ENCODE measurements at places on chromosomes 12 and 14.

DNA sequence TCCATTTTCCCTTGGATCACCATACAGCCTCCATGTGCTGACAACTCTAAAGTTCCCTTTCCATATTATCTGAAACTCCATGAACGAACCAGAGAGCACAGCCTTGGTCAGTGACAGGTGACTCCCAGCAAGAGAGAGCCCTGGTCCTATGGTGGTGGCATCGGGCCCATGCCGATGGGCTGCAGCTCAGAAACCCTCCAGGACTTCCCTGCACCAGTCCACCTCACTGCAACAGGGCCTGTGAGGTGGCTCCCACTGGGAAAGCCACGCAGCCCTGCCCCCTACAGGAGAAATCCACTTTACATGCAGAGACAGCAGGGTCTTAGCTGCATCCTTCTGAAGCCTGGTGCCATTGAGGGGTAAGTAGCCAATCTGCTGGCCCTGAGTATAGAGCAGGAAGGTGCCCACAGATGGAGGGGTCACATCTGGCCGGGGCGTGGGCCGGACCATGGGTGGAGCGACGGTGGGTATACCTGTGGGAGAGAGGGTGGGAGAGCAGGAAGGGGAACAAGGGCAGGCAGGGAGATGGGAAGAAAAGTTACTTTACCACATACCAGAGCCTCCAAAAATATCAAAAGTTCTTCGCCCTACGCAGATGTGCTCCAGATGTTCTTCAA, 24.7 kb downstream of the RTRAF start:
- no peak for DNase-seq

DNA sequence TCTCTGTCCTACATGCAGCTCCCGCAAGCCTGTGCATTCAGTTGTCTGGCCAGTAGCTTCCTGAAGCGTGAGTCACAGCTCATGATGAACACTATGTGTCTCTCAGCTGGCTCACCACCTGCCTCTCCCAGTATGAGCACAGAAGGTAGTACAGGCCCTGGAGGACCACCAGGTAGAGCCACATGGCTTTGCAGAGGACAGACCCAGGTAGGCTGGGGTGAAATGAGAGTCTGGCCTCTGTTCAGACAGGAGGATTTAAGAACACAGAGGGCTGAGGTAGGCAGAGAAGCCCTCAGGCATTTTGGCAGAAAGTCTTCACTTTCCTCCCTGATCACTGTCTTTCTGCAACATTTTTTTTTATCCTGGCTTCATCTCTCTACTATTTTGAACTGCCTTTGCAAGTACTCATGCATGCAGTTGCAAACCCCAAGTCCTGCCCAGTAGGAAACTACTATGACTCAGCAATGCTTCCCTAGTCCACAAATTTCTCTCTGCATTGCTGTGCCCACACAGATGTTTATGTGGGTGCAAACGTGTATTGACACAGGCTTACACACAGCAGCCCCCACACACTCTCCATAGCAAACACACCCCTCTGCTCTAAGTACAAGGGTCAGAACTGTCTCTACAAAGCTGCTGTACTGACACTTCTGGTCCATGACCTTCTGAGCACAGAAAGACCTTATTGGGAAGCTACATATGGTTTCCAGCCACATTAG, 7.2 kb upstream of the SDR9C7 start:
- DNase-seq: no peak

DNA sequence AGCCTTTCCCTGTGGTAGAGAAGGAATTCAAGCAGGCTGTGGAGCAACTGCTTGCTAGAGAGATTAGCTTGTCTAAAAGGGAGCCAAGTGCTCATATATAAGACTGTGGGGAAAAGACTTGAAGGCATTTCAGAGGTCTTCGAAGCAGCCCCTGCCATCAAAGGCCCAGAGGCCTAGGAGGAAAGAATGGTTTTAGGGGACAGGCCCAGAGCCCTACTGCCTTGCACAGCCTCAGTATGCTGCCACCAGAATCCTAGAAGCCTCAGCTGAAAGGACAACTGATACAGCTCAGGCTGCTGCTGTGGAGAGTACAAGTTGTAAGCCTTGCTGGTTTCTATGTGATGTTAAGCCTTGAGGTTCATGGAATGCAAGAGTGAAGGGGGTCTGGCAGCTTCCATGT, 109.9 kb downstream of the DERA start:
- no peak for DNase-seq

DNA sequence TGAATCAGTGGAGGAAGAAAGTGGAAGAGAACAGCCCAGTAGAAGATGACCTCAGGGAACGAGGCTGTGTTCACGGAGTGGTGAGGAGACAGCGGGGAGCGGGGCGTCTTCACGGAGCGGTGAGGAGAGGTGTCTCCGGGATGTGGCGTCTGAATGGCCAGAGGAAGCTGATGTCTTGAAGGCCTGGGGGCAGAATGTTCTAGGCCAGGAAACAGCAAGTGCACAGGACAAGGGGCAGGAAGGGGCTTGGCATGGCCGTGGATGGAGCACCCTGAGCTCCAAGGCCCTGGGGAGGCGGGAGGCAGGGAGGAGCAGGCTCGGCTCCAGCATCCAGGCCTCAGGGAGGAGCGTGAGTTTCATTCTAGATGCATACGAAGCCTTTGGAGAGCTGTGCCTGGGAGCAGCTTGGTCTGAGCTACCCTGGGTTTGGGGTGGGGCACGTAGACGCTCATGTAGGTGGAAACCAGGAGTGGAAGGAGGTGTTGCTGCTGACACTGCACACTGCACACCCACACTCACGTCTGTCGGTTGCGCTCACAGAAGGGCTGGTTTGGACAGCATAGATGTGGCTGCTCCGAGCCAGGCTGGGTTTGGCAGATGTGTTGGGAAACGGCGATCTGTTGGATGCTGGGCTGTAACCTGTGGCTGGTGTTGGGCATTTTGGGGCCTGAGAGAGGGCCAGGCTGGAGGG, 131.6 kb downstream of the ADGRD1 start:
- DNase-seq: no peak

DNA sequence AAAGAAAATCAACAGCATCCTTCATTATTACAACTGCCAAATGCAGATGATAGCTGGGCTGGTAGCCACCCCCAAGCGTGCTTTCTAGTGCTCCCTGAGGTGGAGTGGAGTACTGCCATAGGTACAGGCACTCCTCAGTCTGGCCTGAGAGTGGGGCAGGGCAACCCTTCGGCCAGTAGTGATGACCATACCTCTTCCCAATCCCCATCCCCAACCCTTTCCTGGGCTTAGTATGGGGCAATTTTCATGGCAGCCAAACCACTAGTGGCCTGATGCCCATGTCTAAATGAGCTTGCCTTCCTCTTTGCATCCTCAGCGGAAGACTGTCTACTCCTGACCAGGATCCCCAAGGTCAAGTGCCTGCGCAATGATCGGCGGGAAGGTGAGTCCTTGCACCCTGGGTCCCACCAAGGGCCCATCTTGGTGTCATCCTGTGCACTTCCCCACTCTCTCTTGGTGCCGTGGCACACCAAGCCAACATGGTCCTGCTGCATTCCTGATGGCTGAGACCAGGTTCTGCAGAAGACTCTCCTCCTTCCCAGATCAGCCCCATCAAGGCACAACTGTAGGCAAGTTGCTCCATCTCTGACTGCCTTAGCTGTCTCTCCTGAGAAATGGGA, 65.8 kb downstream of the GALNT16 start:
- DNase-seq: no peak

GRCh38 chr14:29649170-29649569, 278.5 kb downstream of the PRKD1 start:
- DNase-seq: no peak

DNA sequence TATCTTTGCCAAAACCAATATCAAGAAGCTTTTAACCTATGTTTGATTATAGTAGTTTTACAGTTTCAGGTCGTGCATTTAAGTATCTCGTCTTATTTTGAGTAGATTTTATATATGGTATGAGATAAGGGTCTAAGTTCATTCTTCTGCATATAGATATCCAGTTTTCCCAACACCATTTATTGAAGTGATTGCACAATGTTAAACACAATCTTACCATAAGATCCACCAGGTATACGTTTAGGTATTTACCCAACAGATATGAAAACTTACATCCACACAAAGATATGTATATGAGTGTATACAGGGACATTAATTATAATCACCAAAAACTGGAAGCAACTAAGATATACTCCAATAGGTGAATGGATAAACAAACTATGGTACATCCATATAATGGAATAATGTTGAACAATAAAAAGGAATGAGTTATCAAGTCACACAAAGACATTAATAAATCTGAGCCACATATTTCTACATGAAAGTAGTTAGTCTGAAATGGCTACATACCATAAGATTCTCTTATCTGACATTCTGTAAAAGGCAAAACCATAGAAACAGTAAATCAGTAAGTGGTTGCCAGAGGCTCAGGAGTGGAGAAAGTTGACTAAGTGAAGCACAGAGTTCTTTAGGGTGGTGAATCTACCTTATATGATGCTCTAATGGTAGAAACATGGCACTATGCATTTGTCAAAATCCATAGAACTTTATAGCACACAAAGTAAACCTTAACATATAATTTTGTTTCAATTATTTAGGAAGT, 222.6 kb downstream of the NUAK1 start:
- DNase-seq: no peak

GRCh38 chr14:55802986-55803872, 223.2 kb downstream of the KTN1 start:
- DNase-seq: no peak

DNA sequence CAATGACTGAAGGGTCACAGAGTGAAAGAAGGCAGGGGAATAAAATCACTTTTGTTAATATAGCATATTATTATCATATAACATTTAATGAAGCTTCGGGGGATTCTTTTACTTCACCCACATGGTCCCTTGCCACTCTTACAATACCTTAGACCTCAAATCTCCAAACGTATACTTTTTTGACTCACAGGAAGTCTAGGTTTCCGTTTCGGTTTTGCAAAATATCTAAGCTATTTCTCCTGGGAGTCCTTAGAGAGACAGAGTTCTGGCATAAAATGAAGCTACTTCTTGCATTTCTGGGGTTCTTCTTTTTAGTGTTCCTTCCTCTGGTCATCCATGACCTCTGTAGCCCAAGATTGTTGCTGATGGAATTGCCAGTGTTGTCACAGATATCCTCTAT, 590.5 kb upstream of the ATP2B1 start:
- DNase-seq: no peak

- DNase-seq: no peak
Observed at GRCh38 chr14:99394602-99395156, 86.0 kb downstream of the SETD3 start.

- DNase-seq: no peak
Observed at GRCh38 chr12:66768293-66768692, 89.4 kb upstream of the GRIP1 start.

DNA sequence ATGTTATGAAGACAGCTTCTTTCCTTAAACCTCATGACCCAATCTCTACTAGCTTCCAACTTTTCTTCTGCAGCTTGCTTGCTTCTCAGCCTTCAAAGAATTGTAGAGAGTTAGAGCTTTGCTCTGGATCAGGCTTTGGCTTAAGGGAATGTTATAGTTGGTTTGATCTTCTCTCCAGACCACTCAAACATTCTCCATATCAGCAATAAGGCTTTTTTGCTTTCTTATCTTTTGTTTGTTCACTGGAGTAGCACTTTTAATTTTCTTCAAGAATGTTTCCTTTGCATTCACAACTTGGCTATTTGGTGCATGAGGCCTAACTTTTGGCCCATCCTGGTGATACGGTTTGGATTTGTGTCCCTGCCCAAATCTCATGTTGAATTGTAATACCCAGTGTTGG, 163.8 kb downstream of the PCNX1 start:
- no peak for DNase-seq

- DNase-seq: no peak
Observed at GRCh38 chr14:70036665-70037064, 152.1 kb downstream of the SLC8A3 start.

DNA sequence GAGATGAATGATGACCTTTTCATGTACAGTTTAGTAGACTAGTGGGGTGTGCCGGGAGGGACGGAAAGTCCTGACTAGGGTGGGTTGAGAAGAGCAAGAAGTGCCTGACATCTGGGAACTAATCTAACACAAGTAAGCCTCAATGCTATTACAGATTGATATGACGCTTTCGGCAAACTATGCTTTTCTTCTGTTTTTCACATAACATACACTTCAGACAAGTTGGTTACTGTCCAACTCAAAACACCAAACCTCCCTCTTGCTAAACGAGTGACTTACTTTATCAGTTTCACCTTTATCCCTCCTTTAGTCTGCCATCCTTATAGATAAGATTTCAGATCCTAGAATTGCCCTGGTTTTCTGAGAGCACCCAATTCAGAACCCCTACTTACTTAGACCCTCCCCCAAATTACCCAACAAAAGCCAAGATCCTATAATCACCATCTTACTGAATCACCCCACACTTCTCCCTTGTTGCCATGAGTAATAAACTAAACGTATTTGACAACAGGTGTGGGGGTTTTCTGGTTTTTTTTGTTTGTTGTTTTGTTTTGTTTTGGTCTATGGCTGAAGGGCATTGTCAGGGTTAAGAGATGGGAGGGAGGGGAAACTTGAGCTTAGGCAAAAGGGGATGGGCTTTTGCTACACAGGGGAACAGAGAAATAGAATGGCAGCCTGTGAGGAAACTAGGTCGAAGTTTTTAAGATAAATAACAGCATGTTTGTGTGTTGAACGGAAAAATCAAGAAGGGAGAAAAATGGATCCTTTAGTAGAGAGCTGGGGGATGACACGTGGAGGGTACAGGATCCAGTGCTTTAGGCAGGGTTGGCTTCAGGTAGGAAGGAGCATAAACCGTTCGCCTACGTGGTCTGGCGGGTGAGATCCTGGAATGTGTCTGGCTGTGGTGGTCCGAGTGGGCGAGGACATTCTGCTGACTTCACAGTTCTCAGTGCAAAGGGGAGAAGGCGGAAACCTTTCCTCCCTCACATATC, 6.1 kb upstream of the PSMA3 start:
- DNase-seq: no peak

DNA sequence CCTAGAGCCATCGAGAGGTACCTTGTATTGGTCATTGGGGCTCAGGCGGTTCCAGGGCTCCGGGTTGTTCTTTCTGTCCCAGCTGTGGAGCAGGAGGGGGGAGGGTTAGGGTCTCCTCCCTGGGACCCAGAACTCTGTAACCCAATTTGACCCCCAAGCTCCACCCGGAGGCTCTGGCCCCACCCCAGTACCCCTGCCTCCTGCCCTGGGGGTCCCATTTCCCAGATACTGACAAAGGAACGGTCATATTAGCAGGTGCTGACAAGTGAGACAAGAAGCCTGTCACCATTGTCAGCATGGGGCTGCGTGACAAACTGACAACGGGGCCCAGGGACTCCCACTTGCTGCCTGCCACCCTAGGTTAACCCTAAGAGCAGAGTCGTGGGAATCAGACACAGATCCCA, 6.2 kb downstream of the SHMT2 start:
- DNase-seq: no peak
